ENCODE measurements at places on chromosomes 1 and 21. TPM values are rescaled to one million over a fixed set of nuclear protein-coding genes. Genes with fewer than 3 reads are reported as not detected.

- H3K4me1 ChIP-seq: no peaks in the 10 kb centered on the region
- no peak for DNase-seq
- no peaks in the 10 kb centered on the region for H3K36me3 ChIP-seq
- no peak overlapping the region for H3K27ac ChIP-seq
These were observed 182.7 kb downstream of the AJAP1 start for GRCh38 chr1:4837031-4837600.

- H3K27ac ChIP-seq: no peak overlapping the region
- no peaks in the 10 kb centered on the region for H3K4me1 ChIP-seq
- no peak overlapping the region for H3K4me3 ChIP-seq
- H3K27me3 ChIP-seq: peaks cover 26% of the 10 kb centered on the region
These were observed 131.5 kb downstream of the HUNK start for GRCh38 chr21:32004291-32004690.

Gene ADGRB2
- 10.1 TPM for total RNA-seq

DNA sequence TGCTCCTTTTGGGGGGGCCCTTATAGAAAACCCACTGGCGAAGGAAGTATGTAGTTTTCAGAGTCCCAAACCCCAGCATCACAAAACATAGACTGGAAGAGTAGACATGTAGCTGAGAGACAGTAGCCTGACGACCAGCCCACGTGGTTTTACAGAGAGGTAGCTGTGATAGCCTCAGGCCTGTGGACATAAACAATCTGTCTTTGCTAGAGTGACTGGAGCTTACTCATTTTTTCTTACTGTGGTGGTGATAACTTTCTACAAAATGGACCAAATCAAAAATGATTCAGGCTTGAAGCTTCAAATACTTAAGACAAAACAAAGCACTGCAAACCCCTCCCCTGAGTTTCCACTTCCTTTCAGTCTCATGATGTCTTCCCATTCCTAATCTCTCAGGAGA is 497.0 kb downstream of the RWDD3 start:
- H3K27ac ChIP-seq: no peak overlapping the region
- H3K4me3 ChIP-seq: no peak overlapping the region
- no peak for DNase-seq

Gene LCE3B
- total RNA-seq: not detected

DNA sequence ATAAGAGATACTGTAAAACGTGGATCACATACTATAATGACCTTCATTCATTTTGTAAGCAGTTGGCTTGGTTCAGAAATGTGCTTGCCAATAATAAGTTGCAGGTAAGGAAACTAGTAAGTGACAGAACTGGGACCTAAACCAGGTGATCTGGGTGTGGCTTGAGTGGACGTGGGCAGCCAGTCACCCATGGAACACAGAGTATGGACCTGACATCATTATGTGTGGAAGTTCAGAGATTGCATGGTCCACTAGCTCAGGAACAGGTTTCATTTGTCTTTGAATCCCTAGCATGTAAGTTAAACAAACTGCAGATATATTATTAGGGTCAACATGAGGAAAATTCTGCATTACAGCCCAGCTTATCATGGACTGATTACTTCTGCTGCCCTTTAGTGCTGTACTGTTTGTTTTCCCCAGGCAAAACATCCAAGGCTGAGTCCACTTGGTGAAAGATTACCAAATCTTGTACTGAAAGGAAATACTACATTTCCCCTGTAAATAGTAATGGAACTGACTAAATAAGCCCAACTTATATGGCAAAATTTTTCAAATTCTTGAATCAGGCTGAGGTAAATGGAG is 327.3 kb upstream of the SGIP1 start:
- H3K27me3 ChIP-seq: no peaks in the 10 kb centered on the region
- DNase-seq: no peak
- H3K36me3 ChIP-seq: no peaks in the 10 kb centered on the region
- no peaks in the 10 kb centered on the region for H3K4me1 ChIP-seq

Gene AGMAT
- total RNA-seq: not detected

GRCh38 chr1:169511316-169512005 is 25.7 kb upstream of the SLC19A2 start:
- no peak overlapping the region for H3K27ac ChIP-seq
- DNase-seq: no peak
- no peaks in the 10 kb centered on the region for H3K27me3 ChIP-seq
- H3K36me3 ChIP-seq: no peaks in the 10 kb centered on the region
- H3K4me1 ChIP-seq: no peaks in the 10 kb centered on the region

Gene MXRA8
- 0.74 TPM for total RNA-seq

DNA sequence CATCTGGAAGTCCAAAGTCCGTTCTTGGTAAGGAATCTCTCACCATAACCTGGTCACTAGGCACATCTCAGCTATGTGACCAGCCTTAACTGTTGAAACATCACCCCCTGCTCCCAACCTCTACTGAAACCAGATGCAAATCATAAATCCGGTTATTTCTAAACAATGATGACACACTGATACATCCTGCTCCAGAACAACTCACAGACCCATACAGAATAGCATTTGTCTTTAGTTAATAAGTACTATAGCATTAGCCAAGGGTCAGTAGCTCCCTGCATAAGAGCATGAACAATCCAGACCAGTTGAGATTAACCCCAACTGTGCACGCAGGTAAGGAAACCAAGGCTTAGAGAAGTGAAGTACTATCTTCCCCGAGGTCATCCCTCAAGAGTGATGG is 38.0 kb upstream of the KCTD3 start:
- H3K4me1 ChIP-seq: no peaks in the 10 kb centered on the region
- no peaks in the 10 kb centered on the region for H3K27me3 ChIP-seq
- H3K27ac ChIP-seq: no peak overlapping the region
- no peak for DNase-seq

DNA sequence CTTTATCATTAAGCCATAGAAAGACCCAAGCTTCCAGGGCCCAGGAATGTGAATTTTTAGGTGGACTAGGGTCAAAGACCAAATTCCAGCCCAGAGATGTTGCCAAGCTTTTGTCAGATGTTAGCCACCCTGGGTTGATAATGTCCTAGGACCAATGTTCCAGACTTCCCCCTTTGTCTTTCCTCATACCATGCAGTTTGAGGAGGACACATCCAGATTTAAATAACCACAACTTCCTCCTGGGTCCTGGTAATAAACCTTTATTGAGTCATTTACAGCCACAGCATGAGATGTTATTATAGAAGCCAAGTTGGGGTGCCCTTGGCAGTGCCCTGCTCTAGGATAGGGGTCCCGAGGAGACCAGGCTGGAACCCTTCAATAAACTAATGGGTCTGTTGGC is 5.9 kb downstream of the TNR start:
- no peak overlapping the region for H3K4me3 ChIP-seq
- H3K27me3 ChIP-seq: peaks cover 37% of the 10 kb centered on the region
- H3K4me1 ChIP-seq: no peaks in the 10 kb centered on the region
- no peak for DNase-seq
- no peak overlapping the region for H3K27ac ChIP-seq

- H3K27ac ChIP-seq: no peak overlapping the region
- DNase-seq: no peak
- H3K36me3 ChIP-seq: no peaks in the 10 kb centered on the region
- peaks cover 43% of the 10 kb centered on the region for H3K4me1 ChIP-seq
- H3K27me3 ChIP-seq: no peaks in the 10 kb centered on the region
These were observed 19.8 kb downstream of the ZBTB17 start for GRCh38 chr1:15956150-15956549.

DNA sequence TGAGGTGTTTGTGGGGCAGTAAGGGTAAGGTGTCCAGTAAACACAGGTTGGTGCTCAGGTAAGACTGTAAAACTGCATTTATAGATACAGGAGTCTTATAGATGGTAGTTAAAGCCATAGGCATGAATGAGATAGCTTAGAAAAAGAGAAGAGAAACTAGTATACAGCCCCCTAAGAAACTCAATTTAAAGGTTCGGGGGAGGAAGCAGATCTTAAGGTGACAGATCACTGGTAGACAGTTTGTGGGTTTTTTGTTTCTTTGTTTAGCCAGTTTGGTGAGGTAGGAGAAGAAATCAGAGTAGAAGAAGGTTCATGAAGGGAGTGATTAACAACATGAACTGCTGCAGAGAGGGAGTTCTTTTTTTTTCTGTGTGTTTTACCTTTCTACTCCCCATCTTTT is 6.1 kb upstream of the AGO3 start:
- H3K27ac ChIP-seq: no peak overlapping the region
- no peak for DNase-seq
- peaks cover under 1% of the 10 kb centered on the region for H3K36me3 ChIP-seq
- H3K4me1 ChIP-seq: peaks cover 3% of the 10 kb centered on the region
- H3K27me3 ChIP-seq: no peaks in the 10 kb centered on the region

DNA sequence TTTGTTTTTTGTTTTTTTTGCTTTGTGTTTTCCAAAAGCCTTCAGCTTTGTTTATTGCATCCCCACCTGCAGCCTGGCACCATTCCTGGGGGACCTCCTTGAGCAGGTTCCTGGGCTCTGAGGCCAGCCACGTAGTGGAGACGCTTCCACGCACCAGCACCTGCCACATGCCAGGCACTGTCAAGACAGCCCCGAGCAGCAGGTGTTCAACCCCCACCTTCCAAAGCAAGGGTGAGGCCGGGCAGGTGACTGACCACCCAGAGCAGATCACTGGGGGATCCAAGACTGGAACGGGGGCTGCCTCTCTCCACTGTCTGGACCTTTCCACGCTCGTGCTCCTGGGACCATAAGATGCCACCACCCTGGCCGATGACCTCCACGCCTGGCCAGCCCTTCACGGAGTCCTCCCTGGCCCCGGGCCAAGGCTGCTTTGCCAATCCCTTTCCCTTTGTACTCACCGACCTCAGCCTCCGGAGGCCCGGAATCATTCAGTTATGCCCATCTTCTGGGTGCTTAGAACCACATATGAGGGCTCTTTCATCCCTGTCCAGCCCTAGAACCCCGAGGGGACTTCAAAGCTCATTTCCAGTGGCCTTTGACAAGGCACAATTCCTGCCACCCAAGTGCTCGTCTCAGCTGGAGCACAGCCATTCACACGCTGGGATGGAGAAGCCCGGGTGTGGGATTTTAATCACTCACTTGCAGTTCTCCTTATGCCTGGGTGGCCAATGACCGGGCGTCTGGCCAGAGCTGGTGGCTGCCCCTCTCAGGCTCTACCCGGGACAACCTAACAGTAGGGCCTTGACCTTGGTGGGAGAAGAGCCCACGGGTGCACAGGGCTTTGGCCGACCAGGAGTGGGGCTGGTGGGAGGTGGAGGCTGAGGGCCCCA is 330.8 kb downstream of the NPHP4 start:
- no peaks in the 10 kb centered on the region for H3K27me3 ChIP-seq
- no peak overlapping the region for H3K27ac ChIP-seq
- no peaks in the 10 kb centered on the region for H3K36me3 ChIP-seq
- no peak overlapping the region for H3K4me3 ChIP-seq

- no peaks in the 10 kb centered on the region for H3K4me1 ChIP-seq
These were observed at the start of gene DNAH14 for GRCh38 chr1:224929335-224930237. Gene DNAH14 (plus strand): TSS chr1:224929675. CDS start chr1:224952703, 23,028 bp downstream.

Gene FCRLA
- 0.25 TPM for total RNA-seq

All from HCT116 (cell line).